ENCODE measurements at places on chromosomes 7 and 10.
A peak's percentile ranks its signal among the peaks of the same experiment; 100 is the strongest.

DNA sequence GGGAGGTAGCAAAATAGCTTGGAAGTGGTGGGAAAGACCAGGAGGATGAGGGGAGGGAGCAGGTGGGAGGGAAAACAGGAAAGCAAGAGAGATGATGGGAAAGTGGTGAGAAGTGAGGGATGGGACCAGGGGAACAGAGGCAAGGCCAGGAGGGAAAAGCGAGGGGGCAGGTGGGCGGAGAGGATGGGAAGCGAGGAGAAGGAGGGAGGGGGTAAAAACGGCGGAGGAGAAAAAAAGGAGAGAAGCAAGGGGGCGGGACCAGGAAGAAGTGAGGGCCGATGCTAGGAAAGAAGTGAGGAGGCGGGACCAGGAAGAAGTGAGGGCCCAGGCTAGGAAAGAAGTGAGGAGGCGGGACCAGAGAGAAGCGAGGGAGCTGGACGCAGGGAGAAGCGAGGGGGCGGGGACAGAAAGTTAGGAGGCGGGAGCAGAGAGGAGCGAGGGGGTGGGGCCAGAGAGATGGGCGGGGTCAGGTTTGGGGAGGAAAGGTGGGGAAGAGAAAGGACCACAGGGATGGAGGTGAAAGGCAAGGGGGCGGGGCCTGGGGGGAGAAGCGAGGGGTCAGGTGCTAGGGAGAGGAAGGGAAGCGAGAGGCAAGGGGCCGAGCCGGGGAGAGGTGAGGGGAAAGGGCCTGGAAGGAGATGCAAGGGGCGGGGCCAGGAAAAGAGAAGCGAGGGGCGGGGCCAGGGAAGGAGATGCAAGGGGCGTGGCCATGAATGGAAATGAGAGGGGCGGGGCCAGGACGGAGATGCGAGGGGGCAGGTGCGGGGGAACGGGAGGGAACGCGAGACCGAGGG lies 984 bp downstream of the SMURF1 start:
- peak; percentile 93 for DNase-seq

DNA sequence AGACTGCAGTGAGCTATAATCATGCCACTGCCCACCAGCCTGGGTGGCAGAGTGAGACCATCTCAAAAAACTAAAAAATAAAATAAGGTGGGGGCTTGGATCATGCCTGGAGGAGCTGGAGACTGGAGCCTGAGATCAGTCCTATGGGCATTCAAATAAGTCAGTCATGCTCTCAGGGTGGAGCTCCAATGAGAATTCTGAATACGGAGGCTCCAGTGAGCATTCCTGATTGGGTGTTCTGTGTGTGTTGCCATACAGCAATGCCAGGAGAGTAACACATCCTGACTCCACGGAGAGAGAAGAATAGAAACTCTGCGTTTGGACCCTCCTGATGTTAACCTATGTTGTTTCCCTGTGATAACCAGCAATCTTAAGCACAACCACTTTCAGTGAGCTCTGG lies 16.0 kb downstream of the UBE2D4 start:
- no peak for DNase-seq

DNA sequence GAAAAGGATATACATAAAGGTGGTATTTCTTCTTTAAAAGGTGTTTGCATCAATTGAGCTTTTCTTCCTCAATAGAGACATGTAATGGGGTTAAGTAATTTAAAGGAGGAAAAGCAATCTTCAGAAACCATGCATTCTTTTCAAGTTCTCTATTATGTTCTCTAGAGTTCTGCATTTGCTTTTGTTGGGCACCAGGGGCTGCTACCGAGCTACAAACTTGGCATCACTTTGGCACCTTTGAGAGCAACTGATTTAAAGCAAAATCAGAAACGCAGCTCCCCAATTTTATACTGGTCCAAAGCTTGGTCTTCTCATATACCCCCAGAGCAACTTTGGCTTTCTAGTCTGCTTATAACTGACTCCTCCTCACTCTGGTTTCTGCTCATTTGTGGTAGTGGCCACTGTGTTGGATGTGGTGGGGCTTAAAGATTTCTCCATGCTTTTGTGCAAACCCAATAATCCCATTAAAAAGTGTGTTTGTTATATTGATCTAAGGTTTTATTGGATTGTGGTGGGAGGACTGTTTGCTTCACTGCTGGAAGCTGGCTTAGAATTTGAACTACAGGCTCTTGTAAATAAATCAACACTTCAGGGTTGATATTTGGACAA lies 712.1 kb downstream of the PHTF2 start:
- DNase-seq: peak; percentile 44

DNA sequence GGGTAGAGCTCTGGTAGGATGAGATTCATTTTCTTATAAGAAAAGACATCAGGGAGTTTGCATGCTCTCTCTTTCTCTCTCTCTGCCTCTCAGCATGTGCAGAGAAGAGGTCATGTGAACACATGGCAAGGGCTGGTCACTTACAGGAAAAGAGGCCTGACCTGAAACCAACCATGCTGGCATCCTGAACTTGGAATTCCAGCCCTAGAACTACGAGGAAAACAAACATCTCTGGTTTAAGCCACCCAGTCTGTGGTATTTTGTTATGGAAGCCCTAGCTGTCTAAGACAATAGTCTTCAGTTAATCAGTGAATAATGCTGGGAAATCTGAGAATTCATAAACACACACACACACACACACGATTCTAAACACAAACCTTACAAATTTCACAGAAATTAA lies 1104.2 kb upstream of the LRRN3 start:
- DNase-seq: no peak

DNA sequence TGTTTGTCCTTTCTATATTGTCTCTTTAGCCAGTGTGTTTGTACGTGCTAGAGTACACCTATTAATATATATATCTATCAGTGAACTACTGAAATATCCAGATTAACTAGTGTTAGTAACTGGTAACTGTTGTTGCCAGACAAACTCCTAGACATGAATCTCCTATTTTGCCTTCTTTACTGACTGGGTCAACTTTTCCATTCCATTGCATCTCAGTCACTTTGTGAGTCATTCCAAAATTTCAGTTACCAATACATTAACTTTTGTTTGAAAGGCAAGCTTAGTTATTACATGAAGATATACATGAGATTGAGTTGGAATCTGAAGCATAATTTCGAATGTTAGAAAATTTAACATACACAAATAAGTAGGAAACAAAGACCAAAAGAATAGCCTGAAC lies 51.4 kb downstream of the BTAF1 start:
- DNase-seq: no peak

DNA sequence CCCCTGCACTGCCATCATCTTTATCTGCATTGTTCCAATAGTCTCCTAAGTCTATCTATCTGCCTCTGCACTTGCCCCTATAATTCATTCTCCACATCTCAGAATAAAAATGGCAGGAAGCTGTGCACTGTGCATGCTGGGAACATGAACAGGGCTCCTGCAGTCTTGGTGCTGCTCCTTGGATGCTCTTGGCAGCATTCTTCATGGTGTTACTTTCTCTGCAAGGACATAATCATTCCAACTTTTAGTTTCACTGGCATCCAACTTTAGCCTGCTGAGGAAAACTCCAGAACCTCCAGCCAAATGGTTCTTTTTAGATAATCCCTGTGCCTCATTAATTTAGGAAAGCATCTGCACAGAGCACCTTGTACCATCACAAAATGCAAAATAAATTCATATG lies 208.3 kb downstream of the STK31 start:
- no peak for DNase-seq

DNA sequence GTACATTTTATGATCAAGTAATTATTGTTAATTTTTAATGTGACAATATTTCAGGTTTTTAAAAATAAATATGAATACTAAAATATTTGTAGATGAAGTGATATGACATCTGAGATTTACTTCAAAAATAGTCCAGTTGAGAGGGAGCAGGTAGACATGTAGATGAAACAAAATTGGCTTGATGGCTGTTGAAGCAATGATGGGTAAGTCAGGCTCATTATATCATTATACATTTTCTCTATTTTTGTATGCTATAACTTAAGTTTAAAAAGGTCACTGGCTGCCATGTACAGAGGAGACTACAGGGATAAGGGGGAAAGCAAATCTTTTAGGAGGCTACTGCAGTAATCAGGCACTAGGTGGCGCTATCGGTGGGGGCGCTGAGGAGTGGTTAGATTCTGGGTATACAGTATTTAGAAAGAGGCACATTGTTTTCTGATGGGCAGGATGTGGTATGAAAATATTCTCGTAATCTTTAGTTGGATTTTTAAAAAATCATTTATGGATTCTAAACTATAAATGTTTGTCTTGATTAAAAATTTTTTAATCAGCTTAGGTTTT lies 189.8 kb upstream of the IMMP2L start:
- peak; percentile 73 for DNase-seq

DNA sequence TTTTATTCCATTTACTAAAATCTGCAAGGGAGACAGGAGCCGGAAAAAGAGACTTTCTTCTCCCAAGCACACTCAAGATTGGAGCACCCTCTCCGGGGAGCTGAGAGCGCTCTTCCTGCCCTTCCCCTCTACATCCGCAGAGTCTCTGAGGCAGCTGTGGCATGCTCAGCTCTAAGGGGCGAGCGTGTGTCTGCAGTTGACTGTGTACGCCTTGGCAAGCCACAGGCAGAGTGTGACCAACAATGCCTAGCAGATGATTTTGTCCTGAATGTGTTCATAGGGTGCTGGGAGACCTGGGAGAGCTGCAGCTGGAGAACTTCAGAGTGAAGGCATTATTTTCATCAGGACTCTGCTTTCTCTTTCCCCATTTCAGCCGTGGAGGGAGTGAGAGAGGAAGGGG lies 20.7 kb downstream of the MTURN start:
- DNase-seq: no peak

Data from NCI-H748 treated with DMSO at 0.1 percent for 48 hours (cell line).